GM23248 (cell line): ENCODE measurements at places on chromosomes 5 and 9. TPM values are rescaled to one million over a fixed set of nuclear protein-coding genes. Genes with fewer than 3 reads are reported as not detected.
A peak's percentile ranks its signal among the peaks of the same experiment; 100 is the strongest.

DNA sequence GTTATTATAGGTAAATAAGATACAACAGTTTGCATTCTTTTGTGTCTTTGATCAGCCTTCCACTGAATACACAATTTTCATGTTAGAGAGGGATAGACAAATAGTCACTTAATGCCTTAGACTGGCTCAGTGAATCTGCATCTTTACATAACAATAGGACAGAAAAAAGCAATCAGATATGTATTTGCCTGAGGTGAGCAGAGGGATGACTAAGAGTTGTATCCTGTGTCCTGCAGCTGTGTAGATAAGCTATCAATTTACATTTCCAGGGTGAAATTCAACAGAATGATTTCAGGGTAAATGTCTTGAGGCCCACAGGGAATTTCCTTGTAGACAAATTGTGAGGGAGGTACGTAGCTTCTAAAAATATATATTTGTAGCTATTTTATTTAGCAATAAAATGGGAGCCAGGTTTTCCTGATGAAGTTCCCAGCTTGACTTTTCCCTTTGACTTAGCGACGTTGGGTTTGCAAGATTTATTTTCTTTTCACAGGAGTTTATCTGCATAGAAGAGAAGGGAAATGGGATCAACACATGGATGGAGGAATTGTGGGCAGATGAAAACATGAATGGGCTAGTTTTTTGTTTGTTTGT, 586.1 kb upstream of the CDH6 start:
- DNase-seq = no peak

DNA sequence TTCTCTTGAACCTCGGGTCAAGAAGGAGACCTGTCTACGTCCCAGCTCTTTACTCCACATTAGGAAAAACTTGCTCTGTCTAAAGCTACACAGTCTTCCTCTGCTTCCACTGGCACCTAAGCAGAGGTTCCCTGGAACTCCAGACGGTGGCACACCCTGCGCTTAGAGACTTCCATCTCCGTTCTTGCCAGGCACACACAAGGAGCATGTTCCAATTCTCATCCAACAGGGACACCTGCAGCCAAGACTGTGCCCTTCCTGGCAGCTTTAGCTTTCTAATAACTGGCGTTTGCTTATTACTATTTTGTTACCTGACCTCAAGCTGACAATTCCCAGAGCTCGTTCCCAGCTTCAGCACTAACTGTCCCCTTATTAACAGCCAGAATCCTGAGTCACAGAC, 16.0 kb downstream of the CAPSL start:
- no peak for DNase-seq

DNA sequence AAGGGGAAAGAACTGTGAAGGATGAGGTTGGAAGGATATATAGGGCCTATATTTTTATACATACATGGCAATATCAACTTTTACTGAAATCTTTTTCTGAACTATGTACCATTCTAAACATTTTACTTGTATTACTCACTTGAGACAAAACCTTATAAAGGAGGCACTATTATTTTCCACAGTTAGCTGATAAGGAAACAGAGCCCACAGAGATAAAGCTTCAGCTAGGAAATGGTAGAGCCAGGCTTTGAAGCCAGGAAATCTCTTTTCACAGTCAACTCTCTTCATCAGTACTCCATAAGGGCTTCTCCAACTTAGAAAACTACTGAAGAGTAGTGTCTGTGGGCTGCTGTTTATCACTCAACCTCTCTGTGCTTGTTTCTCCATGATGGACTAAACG, 613.7 kb downstream of the PRELID2 start:
- DNase-seq = no peak

GRCh38 chr5:151811593-151812321, 40.0 kb downstream of the G3BP1 start:
- peak; percentile 84 for DNase-seq

Gene PCDHA4
- polyA plus RNA-seq = not detected in 2 replicates

Gene ANGPTL2
- polyA plus RNA-seq = 8.8 and 9.5 TPM in 2 replicates

GRCh38 chr5:128172102-128172501, 88.5 kb downstream of the SLC12A2 start:
- DNase-seq = no peak

Gene SLC12A7
- polyA plus RNA-seq = 0.46 and 0.75 TPM in 2 replicates

- peak; percentile 56 for DNase-seq
Observed at GRCh38 chr9:15909297-15909696, 356.5 kb downstream of the CCDC171 start.

Gene TLX3
- polyA plus RNA-seq = not detected in 2 replicates

Gene GFI1B
- polyA plus RNA-seq = not detected in 2 replicates

DNA sequence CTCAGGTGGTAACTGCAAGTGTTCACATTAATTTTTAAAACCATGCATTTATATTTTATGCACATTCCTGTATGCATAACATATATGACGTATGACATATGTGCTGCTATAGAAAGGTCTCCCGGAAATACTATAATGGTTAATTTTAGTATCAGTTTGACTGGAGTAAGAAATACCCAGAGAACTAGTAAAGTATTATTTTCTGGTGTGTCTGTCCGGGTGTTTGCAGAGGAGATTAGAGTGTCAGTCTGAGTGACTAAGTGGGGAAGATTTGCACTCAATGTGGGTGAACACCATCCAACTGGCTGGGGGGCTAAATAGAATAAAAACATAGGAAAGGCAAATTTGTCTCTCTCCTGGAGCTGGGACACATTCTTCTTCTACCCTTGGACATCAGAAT, 26.9 kb downstream of the UIMC1 start:
- DNase-seq = no peak

- DNase-seq = no peak
Observed at GRCh38 chr5:112906637-112907036, 15.4 kb downstream of the REEP5 start.

DNA sequence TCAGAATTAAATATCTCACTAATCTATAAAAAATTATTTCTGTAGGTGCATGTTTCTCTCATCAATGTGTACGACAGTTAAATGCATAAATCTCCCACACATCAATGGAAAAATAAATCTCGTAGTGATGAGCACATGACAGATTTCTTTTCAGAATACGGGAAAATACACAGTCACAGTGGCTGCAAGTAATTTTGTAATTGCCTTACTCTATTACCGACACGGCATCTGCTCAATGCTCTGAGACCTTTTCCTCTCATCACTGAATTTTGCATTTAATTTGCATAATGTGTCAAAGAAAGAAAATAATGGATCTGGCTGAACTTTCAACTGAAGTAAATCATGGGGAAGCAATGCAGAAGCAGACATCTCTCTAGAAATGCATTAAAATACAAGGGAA, 37.2 kb downstream of the PDE4D start:
- DNase-seq = no peak

DNA sequence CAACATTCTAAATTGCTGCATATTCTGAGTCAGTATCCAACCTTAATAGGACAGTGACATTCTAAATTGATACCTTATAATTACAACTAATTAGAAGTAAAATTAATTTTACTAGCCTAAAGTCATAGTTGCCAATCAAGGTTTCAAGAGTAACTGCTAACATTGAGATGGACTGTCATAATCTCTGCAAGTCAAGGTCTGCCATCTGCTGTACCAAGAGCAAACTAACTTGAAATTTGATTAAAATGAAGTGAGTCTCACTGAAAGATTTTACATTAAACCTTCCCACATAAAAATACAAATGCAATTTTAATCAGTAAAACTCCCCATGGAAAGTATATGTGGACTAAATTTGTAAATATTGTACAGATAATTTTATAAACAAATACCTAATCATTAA, 235.3 kb downstream of the PRDM9 start:
- DNase-seq = no peak

Gene ISOC1
- polyA plus RNA-seq = 11.2 and 11.5 TPM in 2 replicates

GRCh38 chr5:74360535-74361210, 279.9 kb downstream of the ENC1 start:
- no peak for DNase-seq

- DNase-seq = peak; percentile 54
Observed at GRCh38 chr5:141192110-141192725, at the start of gene PCDHB10. Gene PCDHB10, plus strand, starts transcription at chr5:141192353. Its CDS starts 200 bp downstream, at chr5:141192553.

DNA sequence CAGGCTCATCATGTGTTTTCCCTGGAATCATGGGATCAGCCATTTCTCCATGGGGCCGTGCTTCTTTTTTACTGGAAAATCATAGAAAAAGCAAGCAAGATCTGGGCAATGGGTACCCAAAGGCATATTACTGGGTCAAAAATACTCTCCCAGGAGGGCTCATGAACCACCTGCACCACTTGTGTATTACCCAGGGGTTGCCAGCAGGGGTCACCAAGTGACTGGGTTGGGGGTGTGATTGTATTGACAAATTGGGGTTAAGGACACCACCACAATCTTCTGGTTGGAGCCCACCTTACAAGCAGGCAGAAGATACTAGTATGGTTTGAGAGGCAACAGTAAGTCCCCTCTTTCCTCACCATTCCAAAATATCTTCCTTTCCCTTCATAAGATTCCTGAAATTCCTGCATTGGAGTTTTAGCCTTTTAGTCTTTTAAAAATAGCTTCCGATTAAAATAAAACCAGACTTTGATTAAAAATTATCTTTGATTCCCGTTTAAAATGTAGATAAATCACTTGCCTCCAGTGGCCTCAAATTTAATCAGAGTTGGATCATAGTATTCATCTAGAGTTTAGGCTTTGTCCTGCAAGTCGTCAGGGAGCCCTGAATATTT, 603.3 kb downstream of the KIF4B start:
- peak; percentile 34 for DNase-seq

Gene ZNF474
- 0.21 and 0.23 TPM in 2 replicates for polyA plus RNA-seq

GRCh38 chr9:38727497-38728001, 7.6 kb upstream of the FAM240B start:
- no peak for DNase-seq

DNA sequence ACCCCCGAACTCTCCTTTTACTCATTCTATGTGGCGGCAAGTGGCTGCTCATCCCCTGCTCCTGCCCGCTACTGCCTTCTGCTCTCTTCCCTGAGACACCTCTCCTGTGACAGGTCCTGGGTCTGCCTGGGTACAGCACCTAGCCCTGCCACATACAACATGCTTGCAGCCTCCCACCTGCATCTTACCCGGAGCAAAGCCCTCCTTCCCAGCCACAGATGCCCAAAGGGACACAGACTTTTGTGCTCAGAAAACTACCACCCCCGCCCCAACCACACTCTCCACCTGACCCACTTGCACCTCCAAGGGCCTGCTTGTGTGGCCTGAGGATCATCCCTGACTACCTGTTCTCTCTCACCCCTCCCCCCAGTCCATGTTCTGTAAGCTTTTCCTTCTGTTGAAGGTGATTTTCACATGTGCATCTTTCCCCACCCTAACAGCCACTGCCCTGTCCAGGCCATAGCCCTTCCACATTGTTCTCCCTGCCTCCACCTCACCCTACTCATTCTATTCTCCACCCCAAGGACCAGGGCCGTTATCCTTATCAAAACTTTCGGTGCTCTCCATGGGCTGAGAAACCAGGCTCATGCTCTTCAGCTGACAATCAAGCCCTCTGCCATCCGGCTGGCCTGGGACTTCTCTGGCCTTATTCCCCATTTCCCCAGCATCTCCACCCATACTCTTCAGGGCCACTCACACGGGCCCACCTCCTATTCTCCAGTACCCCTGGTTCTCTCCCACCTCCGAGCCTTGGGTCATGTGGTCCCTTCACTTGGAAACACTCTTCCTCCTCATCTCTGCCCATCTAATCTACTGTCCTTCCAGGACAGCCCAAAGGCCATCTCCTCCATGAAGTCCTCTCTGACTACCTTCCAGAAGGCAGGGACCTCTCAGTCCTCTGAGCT, 46.4 kb upstream of the ALDH1B1 start:
- DNase-seq = no peak

Gene TTC23L
- polyA plus RNA-seq = not detected in 2 replicates

Gene ANKRD18B
- polyA plus RNA-seq = 0.49 and 0.74 TPM in 2 replicates

DNA sequence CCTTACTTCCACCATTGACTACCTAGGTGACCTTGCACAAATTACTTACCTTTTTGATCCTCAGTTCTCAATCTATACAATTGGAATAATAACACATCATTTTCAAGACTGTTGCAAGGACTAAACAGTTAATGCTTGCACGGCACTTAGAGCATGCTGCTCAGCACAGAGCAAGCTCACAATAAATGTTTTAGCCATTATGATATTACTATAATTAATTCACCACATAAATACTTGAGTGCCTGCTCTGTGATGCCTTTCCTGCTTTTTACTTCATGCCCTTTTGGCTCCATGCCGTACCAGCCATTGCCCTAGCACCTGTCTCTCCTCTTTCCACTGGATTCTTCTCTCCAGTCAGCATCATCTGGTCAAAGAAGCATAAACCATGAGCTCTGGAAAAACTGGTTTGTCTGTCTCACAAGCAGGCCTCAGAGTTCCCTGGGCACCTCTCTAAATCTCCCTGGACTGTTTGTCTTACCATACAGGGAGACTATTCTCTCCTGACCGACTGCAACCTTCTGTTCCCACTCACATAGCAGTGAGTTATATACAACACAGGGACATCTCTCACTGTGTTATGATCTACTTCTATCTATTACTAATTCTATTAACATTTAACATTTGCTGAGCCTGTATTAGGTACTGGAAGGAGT, 260.4 kb upstream of the ADRA1B start:
- no peak for DNase-seq

DNA sequence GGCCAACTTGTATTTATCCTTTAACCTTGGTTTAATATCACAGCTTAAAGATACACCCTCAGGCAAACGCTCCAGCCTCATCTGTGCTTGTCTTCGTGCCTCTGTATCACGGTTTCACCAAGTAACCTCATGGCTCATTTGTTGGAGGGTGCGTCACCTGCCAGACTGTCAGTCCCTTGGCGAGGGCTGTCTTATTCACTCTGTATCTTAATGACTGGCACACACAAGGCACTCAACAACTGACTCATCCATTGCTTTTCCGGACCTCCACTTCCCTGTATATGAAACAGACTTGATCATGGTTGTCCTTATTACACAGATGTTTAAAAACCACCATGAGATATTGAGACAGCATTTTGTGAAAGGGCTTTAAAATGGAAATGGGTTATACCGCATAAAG, 28.0 kb downstream of the LCP2 start:
- no peak for DNase-seq

DNA sequence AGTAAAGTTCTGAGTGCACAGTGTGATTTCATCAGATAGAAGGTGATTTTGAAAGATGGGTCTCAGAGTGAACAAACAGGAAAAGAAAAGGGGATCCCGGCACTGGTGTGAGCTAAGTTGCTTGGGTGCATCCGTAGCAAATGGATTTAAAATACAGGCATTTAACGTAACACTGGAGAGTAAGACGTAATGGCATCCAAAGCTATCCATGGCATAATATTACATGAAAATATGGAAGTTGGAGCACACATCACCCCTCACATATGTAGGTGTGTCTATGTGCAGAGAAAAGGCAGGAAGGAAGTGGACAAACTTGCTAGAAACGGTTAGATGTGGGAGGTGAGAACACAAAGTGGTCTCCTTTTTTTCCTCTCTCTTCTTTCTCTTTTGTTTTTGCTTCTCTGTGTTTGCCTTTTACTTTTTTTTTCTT, 38.2 kb upstream of the SEMA4D start:
- DNase-seq = no peak

GRCh38 chr5:149761461-149761860, 31.4 kb downstream of the PPARGC1B start:
- DNase-seq = no peak

Gene SPATA31A3
- not detected in 2 replicates for polyA plus RNA-seq

GRCh38 chr5:42948961-42949347, 91.2 kb downstream of the ANXA2R start:
- peak; percentile 4 for DNase-seq
